ENCODE measurements at places on chromosomes 7 and 10.
A peak's percentile ranks its signal among the peaks of the same experiment; 100 is the strongest.

DNA sequence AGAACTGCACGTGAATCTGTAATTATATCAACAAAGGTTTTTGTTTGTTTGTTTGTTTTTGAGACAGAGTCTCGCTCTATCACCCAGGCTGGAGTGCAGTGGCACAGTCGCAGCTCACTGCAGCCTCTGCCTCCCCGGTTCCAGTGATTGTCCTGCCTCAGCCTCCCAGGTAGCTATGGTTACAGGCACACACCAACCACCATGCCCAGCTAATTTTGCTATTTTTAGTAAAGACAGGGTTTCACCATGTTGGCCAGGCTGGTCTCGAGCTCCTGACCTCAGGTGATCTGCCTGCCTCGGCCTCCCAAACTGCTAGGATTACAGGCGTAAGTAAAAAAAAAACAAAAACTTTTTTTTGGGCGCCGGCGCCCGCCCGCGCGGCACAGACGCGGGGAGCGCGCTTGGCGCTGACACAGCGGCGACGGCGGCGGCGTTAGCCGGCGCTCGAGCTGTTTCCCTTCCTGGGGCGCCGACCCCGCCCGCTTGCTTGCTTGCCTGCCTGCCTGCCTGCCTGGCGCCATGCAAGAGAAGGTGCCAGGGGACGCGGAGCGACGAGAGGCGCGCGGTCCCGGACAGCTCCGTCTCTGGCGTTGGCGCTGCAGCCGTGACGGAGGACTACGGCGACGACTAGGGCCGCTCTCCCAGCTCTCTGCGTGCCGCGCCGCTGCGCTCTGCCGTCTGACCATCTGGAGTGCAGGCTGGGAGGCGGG lies 171.4 kb upstream of the NUPR2 start:
- DNase-seq: peak; percentile 4

DNA sequence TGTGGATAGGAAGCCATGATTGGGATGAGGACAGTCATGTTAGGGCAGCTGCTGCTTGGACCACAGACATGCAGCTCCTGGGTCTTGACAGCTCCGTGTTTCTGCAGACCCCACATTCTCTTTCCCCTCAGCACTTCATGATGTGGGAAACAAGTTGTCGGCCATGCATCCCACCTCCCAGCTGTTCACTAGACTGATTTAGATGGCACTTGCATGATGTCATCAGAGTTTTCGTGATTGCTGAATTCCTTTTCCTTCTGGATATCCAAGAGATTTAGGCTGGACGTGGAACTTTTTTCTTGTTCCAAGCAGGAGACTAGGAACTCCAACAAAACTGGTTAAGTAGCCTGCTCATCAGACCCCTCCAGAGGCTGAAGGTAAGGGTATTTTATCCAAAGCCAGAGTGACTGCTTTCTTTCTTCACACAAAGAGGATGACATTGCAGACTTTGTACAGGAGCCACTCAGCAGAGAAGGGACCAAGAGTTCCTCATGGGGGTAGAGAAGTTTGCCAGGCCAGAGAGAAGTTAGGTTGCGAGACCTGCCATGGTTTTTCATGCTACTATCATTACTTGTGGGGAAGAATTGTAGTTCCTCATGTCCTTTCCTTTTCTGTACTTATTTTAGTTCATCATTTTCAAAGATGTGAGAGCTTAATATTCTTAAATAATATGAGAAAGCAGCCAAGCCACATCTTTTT lies 117.7 kb upstream of the GJD4 start:
- no peak for DNase-seq

DNA sequence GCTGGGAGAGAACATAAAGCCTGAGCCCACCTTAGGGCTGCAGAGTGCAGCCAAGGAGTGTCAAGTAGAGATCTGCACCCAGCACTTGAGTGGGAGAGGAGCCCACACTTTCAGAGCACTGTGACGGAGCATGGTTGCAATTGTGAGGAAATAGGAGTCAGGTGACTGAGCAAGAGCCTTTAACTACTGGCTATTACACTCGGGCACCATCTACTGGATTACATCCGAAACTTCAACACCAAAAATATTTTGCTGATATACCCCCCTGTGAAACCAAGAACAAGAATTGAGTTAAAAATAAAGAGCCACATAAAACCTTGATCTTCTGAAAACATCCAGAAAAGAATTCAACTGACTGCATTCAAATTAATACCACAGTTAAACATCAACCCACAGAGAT lies 657.9 kb downstream of the NXPH1 start:
- DNase-seq: no peak

GRCh38 chr7:37552030-37552429 lies 103.4 kb upstream of the ELMO1 start:
- no peak for DNase-seq

GRCh38 chr7:71753956-71754664 lies 622.2 kb downstream of the GALNT17 start:
- no peak for DNase-seq

GRCh38 chr7:2076649-2077064 lies 156.1 kb downstream of the MAD1L1 start:
- no peak for DNase-seq

GRCh38 chr10:77801474-77802161 lies 124.9 kb downstream of the DLG5 start:
- DNase-seq: no peak

GRCh38 chr7:137423321-137423720 lies 79.8 kb upstream of the PTN start:
- DNase-seq: no peak

- DNase-seq: no peak
These were observed 213.8 kb downstream of the DNAJB6 start for GRCh38 chr7:157550300-157551275.

DNA sequence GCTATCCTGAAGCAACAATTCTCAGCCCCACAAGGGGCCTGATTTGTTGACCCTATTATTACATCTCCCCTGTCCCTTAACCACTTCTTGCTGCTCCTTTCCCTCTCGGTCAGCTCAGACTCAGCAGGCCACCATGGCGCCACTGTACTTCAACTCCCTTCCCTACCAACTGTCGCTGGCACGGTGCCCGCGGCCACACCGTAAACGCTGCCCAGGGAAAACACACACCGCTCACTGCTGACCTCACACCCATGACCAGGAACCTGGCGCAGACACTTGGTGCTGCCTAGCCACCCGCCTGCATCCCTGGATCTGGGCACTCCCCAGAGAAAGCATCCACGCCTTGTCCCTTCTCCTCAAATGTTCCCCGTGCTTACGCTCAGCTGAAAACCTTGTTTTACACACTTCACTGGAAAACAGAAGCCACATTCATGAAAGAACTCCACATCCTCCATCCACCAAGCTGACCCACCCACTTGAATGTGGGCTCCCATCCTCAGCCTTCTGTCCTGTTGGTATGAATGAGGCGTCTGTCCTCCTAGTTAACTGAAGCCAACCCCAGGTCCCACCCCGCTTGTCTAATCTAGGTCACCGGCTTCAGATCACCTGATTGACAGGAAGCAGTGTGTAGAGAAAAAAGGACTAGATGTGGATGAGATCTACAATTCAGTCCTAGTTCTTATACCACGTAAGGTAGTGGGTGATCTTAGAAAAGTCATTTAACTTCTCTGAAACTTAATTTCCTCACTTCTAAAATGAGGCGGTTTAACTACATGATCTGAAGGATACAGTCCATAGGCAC lies 28.5 kb upstream of the CRYGN start:
- no peak for DNase-seq

DNA sequence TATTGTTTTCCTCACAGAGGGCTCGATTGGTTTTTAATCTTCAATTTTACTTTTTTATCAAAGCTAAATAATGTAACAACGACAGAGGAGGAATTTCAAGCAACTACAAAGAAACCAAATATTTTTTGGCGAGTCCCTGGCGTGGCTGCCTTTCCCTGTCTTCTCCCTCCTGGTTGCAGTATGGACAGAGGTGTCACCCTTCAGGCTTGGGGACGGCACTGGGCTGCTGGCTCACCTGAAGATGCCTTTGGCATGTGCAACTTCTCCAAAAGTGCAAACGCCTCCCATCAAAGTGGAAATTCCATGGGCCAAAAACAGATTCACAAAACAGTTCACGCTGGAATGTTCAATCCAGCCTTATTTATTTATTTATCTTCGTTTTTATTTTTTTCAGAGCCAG lies 51.9 kb downstream of the DOCK1 start:
- DNase-seq: no peak

DNA sequence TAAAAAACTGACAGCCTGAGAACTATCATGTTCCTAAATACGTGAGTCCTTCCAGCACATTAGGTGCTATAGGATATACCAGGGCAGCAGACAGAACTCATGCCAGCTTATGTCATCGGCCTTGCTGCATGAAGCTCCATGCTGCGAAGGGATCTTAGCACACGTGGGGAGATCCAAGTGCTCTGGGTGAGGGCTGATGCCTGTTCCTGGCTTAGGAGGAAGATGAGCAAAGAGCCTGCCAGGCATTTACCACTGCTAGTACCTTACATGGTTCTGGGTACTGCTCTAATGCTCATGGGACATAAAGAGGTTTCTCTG lies 43.2 kb downstream of the SVIL start:
- no peak for DNase-seq

DNA sequence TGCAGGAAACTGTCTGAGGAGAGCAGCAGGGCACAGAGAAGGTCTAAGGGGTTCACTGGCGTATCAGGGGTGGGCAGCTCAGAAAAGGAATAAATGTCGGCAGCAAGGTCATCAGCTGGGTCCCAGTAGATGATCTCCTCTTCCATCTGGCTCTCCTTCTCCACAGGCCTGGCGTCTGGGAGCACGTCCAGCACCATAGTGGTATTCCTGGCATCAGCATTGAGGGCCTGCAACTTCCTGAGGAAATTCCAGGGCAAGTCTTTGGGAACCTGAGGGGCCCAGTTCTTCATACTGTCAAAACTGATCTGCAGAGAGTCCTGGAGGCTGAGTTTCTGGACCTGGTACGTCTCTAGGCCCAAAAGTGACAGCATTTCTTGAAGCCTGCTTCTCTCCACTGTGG lies 9.6 kb upstream of the MRPS24 start:
- no peak for DNase-seq

DNA sequence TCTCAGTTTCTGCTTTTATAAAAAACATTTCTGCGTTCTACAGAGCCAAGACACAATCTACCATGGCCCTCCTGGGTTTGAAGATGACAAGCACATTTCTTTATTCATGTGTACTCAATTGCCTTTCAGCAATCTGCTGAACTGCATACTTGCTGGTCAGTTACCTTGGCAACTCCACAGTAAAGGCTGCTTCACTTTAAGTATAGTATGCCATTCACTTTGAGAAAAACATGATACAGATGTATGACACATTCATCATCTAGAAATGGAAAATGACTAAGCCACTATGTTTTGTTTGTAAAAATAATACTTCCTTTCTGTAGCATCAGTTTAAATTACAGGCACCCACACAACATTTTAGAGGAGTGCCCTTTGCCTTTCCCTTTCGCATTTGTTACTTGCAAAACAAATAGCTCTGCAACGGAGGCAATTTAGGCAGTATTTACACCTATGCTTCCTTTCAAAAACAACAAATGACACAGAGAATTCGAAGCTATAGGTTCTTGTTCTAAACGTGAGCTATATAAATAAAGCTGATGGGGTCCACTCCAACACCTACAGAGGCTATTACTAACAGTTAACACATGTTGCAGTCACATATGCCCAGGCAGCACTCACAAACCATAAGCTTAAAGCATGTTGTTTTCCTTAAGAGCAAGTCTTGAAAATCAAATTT lies 23.5 kb downstream of the SGCE start:
- DNase-seq: no peak

DNA sequence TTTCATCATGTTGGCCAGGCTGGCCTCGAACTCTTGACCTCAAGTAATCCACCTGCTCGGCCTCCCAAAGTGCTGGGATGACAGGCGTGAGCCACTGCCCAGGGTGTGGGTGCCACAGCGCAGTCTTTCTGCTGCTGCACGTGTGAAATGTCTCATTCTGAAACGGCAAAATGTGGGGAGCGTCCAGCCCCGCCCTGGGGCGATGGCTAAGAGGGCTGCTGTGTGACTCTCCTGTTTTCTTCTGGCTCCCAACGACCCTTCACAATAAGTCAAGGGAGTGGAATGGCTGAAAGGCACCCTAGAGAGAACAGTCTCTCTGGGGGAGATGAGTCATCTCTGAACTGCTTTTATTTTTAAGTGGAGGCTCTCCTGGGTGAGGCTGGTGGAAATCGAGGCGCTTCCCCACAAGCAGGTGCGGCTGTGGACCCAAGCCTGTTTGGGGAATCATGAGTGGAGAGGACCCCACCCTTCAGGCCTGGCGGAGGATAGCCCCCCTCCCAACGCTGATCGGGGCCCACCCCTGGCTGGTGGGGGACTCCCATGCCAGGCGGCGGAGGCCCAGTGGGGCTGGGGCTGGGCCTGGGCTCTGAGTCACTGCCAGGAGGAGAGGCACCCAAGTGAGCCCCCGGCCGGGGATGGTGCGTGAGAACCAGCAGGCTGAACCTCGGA lies 18.0 kb downstream of the ADAP1 start:
- DNase-seq: no peak

DNA sequence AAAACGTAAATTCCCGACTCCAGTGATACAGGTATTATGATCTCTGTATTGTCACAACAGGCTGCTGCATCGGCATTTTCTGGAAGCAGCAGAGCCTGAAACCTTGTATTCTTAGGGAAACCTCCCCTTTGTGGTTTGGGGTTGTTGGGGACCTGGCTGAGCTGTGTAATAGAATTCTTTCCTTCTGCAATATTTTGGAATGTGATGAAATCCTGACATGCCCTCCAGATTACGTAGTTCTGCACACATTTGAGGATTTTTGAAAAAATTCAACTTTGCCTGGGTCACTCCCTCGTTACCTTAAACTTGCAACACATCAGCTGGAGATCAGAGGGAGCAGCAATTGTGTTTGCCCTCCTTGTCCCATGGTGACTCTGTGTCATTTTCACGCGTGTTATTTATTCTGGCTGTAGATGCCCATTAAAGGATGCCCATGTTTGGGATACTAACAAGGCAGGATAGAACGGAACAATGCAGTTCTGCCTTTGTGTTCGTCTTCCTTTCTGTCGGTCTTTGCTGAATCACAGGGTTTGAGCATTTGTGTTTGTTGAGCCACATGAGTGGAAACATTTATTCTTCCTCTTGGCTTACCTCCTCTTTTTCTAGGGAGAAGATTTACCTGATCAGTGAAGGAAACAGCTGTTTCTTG lies 181.7 kb downstream of the TCF7L2 start:
- no peak for DNase-seq

- no peak for DNase-seq
These were observed 50.5 kb downstream of the STRA8 start for GRCh38 chr7:135283959-135284638.

GRCh38 chr7:80873140-80873539 lies 45.7 kb downstream of the SEMA3C start:
- DNase-seq: no peak

DNA sequence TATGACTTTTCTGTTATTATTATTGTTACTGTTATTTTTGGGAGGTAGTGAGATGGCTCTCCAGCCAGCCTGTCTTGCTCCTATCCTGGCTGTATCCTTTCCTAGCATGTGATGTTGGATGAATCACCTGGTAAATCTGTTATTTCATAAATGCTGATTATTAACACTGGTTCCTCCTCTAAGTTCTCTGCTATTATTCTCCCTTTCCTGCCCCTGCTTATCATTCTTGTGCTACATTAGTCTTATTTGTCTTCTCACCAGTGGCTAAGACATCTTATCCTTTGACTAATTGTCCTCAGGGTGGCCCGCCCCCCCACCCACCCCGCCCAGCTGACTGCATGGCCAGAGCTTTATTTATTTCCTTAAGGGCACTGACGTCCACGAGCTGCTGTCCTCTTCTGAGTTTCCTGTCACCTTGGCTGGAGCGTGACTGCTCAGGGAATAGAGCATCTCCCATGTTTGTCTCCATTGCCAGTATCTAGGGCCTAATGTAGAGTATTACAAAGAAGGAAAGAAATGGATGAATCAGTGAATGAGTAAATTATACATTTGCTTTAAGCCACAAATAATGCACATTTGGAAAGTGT lies 110.1 kb upstream of the KLF6 start:
- no peak for DNase-seq

All from caudate nucleus (tissue), 63 donors.